AG10803 (cell line): ENCODE measurements at places on chromosomes 1 and 21.
A peak's percentile ranks its signal among the peaks of the same experiment; 100 is the strongest.

DNA sequence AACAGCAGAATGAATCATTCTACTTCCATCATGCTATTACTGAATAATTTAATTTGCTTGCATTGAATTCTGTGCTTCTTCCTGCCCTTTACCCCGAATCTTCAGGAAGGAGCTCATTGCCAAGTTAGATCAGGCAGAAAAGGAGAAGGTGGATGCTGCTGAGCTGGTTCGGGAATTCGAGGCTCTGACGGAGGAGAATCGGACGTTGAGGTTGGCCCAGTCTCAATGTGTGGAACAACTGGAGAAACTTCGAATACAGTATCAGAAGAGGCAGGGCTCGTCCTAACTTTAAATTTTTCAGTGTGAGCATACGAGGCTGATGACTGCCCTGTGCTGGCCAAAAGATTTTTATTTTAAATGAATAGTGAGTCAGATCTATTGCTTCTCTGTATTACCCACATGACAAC is 44.2 kb downstream of the MAP3K7CL start:
- no peak for DNase-seq

DNA sequence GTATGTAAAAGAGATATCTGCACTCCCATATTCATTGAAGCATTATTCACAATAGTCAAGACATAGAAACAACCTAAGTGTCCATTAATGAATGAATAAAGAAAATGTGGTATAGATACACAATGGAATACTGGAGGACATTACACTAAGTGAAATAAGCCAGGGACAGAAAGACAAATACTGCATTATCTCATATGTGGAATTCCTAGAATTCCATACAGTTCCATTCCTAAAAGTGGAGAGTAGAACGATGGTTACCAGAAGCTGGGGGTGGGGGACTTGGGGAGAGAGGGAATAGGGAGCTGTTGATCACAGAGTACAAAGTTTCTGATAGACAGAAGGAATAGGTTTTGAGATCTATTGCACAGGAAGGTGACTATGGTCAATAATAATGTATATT is 7.4 kb downstream of the TMED5 start:
- peak; percentile 26 for DNase-seq

DNA sequence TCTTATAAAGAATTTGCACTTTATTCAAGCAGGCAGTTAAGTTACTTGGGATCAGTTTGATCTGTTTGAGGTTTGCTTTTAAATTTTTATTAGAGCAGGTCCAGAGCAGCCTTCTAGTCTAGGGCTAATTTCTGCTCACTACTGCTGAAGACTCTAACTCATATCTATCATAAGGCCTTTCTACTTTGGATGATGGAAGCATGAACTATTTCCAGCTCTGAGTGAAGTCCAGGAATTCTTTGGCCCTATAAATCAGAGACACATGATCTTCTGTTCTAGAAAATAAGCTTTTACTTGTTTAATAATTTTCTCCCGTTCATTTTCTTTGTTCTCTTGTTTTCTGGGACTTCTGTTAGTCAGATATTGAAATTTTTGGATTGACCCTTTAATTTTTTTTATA is 14.7 kb downstream of the NIBAN1 start:
- DNase-seq, result no peak

DNA sequence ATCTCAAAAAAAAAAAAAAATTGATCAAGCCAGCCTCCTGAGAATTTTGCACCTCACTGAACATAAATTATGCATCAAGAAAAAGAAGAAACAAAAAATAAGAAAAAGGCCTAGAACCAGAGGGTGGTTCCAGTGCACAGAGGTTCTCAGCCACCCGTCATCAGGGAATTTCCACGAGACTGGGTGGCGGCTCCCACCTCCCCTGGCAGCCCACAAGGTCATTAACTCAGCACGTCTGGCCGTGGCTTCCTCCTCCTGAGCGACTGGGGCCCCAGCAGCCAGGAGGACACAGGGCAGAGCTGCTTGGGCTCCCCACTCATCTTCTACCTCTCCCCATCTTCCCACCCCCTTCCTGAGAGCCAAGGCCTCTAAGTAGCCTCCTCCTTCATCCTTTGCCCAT is 15.7 kb upstream of the TMEM51 start:
- no peak for DNase-seq

DNA sequence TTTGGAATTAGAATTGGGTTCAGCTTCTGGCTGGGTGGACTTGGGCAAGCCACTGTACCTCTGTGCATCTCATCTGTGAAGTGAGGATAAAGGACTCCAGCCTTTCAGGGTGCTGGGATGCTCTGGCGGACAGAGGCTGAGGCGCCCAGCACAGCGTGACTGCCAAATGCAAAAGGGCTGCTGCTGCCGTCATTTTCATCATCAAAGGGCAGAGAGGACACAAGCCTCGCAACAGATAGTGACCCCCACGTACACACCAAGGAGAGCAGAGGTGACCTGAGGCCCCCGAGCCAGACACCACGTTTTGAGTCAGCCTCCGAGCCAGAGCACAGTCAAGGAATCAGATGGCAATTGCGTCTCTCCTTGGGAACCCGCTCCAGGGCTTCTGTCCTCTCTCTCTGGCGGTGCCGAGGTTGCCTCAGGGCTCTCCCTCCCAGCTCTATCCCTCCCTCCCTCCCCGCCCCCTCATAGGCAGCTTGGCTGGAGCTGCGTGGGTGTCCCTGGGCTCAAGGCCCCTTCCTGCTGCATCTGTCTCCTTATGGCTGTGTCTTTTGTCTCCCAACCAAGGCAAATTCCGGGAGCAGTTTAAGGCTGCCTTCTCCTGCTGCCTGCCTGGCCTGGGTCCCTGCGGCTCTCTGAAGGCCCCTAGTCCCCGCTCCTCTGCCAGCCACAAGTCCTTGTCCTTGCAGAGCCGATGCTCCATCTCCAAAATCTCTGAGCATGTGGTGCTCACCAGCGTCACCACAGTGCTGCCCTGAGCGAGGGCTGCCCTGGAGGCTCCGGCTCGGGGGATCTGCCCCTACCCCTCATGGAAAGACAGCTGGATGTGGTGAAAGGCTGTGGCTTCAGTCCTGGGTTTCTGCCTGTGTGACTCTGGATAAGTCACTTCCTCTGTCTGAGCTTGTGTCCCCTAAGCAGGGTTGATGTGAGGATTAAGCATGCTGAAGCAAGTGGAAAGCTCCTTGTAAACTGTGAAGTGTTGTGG is 9.0 kb downstream of the HCRTR1 start:
- peak; percentile 49 for DNase-seq

DNA sequence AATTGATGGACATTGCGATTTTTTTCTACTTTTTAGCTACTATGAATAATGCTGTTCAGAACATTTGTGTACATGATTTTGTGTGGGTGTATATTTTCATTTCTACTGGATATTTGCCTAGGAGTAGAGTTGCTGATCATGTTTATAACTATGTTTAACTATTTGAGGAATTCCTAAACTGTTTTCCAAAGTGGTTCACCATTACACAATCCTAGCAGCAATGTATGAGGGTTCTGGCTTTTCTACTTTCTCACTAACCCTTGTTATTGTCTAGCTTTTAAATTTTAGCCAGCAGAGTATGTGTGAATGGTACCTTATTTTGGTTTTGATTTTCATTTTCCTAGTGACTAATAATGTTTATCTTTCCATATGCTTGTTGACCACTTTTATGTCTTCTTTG is 86.2 kb downstream of the ATG4C start:
- DNase-seq, result peak; percentile 48

DNA sequence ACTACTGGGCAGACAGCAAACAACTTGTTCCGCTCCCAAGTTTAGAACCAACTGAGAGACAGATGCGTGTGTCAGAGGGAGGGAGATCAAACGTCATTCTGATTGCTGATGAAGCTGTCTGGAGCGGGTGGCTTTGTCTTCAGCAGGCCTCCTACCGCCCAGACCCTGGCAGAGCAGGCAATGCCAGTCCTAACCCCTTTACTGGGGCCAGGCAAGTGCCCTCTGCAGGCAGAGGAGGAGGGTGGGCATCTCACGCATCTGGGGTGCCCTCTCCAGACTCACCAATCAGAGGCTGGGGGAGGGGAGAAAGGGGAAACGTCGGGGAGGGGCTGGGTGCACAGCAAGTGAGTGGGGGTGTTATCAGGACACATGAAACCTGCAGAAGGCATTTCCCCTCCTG is 126.6 kb downstream of the ACTL8 start:
- no peak for DNase-seq

- DNase-seq, result peak; percentile 10
Observed at GRCh38 chr1:108034396-108034795, 69.4 kb upstream of the VAV3 start.

DNA sequence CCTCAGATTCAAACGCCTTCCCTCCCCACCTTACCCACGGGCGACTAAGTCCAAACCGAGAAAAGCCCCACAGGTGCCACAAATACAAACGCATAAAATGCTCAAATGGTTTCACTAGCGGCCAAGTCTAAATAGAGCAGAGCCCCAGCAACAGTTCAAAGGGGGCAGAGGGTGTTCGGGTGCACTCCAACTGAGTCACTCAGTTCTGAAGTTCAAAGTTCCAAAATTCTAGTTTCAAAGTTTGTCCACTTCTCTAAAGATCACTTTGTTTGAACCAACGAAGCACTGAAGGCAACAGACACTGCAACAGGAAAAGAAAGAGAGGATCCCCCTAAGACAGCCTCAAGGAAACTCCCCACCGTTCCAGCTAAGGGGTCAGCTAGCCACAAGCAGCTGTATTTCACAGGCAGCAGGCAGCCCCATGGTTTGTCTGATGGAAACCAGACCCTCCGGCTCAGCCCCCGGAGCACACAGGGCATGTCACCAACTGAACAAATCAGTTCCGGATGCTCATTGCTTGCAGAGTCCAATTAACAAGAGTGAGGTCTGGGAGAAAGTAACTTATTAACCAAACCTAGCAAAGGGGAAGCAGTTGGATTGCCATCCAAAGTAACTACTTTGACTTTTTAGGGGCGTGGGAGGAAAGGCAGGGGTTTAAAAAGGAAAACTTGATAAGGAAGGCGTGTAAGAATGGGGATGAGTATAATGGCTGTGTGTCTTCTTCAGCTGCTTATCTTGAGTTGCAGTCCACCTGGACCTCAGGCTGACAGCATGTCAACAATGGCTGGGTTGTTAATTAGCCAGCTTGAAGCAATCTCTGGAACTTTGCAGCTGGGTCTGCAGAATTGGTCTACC is 1423.9 kb upstream of the PRMT6 start:
- no peak for DNase-seq

DNA sequence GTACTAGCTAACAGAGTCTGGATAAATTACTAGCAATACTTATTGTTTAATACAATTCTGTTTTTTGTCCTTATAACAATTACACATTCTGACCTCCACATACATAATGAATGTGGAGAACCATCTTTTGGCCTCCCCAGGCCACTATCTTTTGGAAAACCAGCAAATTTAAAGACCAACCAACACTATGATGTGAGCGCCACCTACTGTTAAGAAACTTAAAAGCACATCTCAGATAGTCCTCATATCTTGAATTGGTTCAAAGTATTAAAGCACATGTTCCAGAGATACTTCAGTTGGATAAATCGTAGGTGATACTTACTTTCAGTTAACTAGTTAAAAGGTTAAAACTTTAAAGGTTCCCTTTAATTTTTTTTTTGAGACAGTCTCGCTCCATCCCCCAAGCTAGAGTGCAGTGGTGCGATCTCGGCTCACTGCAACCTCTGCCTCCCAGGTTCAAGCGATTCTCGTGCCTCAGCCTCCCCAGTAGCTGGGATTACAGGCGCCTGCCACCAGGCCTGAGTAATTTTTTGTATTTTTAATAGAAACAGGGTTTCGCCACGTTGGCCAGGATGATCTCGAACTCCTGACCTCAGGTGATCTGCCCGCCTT is 29.3 kb upstream of the USP1 start:
- peak; percentile 59 for DNase-seq

DNA sequence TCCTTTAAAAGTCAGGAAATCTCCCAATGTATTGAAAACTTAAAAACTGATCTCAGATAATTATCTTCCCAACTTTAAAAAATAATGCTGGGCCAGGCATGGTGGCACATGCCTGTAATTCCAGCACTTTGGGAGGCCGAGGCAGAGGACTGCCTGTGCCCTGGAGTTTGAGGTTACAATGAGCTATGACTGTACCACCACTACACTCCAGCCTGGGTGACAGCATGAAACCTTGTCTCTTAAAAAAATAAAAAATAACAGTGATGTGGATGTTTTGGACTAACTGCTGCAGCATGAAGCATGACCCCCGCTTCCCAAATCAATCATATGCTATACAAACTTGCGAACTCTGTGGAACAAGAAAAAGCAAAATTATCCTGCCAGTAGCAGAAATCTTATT is 186.3 kb downstream of the RERE start:
- peak; percentile 12 for DNase-seq

DNA sequence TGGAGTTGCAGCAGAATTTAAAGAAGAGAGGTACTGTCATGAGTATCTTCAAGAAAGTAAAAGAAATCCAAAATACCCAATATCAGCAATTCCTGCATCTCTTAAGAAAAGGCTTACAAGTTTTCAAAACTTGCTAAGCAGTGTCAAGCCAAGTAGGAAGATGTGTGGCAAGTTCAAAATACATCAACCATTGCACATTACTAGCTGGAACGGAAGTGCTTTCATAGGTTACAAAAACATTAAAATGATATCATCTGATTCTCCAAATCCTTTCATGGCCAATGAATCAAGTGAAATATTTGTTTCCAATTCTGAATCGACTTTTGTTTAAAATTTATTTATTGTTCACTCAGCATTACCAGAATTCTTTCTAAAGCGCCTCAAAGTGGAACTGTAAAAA is 5.7 kb upstream of the ABCA4 start:
- no peak for DNase-seq

GRCh38 chr1:232423591-232423990 is 206.3 kb downstream of the SIPA1L2 start:
- DNase-seq, result no peak

DNA sequence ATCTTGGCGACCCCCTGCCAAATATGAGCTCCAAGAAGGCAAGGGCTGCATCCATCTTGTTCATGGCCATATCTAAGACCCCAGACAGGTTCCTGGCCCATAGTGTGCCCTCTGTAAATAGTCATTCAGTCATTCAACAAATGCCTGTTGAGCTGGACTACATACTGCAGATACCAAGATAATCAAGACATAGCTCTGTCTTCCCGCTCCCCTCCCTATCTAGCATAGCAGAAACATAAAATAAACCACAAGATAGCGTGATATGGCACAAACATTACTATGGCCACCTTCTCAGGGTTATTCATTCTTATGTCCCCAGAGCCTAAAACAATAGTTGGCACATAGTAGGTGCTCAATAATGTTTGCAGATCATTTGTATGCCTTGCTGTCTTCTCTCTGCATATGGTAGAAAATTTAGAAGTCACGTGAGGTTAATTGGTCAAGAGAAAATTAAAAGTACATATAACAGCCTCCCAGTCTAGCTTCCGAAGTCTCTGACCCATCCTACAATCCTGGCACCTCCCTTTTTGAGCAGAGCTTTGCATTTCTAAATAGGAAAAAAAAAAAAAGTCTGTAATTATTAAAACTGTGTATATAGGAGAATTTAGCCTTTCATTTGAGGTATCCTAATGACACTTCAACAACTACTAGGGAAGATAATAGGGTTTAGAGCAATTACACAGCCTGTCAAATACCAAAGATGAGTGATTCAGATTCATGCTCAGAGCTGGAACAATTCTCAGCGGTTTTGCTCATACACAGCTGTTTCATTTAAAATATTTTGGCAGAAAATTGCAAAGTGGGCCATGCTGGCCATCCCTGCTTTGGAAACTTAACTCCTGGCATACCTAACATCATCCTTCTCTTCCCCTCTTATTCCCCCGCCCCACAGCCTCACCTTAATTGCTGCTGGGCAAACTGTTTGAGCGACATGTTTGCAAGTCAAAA is 219.0 kb downstream of the KAZN start:
- no peak for DNase-seq

GRCh38 chr1:203828503-203828902 is 32.9 kb upstream of the SNRPE start:
- DNase-seq, result no peak

GRCh38 chr1:33391343-33392078 is 39.4 kb downstream of the PHC2 start:
- no peak for DNase-seq

- DNase-seq, result no peak
Observed at GRCh38 chr1:177301425-177302124, 130.8 kb downstream of the BRINP2 start.
